ENCODE measurements at places on chromosomes 2 and 18.

DNA sequence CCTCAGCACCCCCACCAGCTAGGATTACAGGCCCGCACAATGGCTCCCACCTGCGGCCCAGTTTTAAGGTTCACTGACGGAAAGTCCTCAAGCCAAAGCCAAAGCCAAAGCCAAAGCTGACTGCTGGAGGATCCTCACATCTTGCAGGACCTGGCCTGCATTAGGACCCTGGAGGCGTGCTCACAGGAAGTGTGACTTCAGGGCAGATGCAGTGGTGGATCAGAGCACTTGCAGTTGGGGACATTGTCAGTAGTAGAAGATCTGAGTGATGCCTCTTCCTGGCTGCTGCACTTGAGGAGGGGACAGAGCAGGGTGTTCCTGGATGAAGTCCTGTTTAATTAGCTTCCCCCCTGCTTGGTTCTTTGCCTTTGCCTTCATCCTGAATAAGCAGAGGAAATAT lies 69.0 kb upstream of the ALPP start:
- no peak for DNase-seq

GRCh38 chr18:23805898-23806297 lies 116.6 kb downstream of the LAMA3 start:
- peak; percentile 54 for DNase-seq

GRCh38 chr18:41756141-41756540 lies 198.9 kb upstream of the PIK3C3 start:
- DNase-seq = no peak

GRCh38 chr2:101733257-101733993 lies 35.9 kb downstream of the MAP4K4 start:
- no peak for DNase-seq

- DNase-seq = no peak
These were observed 50.3 kb downstream of the GBX2 start for GRCh38 chr2:236117861-236118269.

GRCh38 chr2:235511187-235511661 lies 17.4 kb downstream of the AGAP1 start:
- peak; percentile 33 for DNase-seq

DNA sequence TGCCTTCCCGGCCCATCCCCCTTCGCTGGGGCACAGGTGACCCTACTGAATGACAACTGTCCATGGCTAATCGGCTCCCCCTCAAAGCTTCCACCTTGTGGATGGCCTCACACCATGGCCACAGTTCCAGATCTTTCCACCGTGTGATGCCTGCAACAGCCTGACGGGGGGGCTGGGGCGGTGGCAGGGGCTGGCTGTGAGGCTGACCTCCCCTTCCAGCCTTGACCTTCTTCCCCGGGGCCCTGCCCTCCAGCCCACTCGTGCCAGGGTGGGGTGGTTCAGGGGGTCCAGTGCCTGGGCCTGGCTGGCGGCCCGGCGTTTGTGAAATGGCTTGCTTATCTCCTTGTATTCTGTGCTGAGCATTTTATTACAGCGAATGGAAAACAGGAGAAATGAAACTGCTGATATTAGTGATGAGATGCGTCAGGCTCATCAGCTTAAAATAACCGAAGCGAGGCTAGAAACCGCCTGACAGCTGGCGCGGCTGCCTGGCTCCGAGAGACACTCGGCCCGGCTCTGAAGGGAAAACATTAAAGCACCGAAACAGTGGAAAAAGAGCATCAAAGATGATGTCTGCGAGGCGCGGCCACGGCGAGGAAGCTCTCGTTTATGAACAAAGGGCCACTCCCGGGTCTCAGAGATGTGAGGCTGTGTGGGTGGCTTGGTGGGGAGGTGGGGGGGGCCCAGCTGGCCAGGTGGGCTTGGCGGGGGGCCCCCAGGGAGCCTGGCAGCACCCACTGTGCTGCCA lies 916 bp upstream of the PDCD1 start:
- peak; percentile 74 for DNase-seq

DNA sequence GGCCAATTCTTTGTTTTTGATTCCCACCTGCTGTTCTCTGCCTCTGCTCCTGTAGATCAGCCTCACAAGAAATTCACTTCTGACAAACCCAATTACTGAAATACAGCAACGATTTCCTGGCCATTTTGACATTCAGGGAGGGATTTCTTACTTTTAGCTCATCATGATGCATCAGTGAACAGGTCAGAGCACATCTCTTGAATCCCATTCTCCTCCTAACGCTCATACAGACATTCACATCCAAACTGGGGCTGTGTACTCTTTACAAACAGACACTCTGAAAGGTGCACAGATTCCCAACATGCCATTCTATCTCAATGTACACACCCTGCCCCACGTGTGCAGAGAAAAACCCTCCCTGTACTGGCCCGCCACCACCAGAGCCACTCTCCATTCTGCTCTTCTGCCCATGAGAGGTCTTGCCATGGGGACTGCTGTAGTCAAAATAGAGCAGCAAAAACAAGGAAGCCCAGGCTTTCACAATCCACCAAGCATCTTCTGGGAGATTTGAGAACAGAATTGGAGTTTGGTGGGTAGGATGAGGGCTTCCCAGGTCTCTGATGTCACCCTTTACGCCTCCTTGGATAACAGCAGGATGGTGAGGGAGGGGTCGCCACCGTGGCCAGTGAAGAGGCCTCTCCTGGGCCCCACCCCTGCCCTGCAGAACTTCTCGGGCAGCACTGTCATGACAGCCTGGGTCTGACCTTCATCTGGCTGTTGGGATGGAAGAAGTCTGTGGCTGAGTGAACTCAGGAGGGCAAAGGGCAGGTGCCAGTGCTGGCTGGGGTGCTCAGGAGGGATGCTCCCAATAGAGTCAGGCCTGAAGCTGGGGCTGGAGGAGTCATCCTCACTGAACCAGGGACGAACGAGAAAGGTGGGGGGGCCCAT lies 41.9 kb upstream of the ZFP36L2 start:
- DNase-seq = no peak

DNA sequence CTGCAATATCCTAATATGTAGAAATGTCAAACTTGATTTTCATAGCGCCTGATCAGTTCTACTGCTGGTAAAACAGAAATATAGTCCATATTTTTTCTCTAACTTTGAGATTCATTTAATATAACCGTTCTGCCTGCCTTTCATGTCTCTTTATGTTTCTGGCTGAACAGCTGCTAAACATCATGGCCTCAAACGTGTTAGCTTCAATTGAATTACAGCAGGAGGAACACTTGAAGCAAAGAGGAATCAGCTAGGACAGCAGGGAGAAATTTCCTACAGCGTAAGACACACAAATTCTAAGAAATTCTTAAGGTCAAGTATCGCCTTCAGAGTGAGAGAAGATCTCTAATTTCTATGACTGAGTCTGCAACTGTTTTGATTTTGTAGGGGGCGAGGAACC lies 433.2 kb downstream of the FBXO15 start:
- no peak for DNase-seq

- DNase-seq = no peak
These were observed 156.4 kb downstream of the BABAM2 start for GRCh38 chr2:28046921-28047320.

GRCh38 chr2:204250692-204251091 lies 294.6 kb upstream of the PARD3B start:
- DNase-seq = no peak

- peak; percentile 75 for DNase-seq
These were observed 37.6 kb upstream of the MGAT4A start for GRCh38 chr2:98768384-98769113.

- DNase-seq = no peak
These were observed 12.1 kb downstream of the GALNT14 start for GRCh38 chr2:31125918-31126695.

GRCh38 chr18:4789506-4789905 lies 334.4 kb upstream of the DLGAP1 start:
- DNase-seq = no peak

DNA sequence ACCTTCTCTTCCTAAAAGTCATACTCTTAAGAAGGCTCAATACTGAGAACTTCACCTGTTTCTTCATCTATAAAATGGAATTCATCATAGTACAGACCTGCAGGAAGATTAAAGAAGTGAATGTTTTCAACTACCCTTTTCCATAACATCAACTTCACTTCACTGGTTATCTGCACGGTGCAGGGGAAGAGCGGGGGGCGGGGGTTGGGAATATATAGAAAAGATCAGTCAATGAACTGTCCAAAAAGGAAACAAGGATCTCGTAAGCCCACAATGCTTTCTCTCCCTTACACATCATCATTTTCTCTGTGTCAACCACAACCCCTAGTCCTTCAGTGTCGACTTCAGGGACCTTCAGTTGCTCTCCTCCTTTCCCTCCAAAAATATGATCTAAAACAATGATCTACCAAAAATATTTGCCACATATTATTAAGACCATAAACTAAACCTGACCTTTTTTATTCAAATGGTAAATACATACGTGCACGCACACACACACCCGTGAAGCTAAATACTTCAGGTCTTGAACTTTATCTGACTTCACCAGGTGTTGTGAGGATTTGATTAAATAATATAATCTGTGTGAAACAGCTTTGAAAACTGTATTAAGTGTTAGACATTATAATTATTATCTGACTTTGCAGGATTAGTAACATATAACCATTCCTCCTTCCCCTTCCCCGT lies 4.9 kb downstream of the MBOAT2 start:
- no peak for DNase-seq

GRCh38 chr2:98240786-98241398 lies 105.4 kb upstream of the CNGA3 start:
- no peak for DNase-seq

DNA sequence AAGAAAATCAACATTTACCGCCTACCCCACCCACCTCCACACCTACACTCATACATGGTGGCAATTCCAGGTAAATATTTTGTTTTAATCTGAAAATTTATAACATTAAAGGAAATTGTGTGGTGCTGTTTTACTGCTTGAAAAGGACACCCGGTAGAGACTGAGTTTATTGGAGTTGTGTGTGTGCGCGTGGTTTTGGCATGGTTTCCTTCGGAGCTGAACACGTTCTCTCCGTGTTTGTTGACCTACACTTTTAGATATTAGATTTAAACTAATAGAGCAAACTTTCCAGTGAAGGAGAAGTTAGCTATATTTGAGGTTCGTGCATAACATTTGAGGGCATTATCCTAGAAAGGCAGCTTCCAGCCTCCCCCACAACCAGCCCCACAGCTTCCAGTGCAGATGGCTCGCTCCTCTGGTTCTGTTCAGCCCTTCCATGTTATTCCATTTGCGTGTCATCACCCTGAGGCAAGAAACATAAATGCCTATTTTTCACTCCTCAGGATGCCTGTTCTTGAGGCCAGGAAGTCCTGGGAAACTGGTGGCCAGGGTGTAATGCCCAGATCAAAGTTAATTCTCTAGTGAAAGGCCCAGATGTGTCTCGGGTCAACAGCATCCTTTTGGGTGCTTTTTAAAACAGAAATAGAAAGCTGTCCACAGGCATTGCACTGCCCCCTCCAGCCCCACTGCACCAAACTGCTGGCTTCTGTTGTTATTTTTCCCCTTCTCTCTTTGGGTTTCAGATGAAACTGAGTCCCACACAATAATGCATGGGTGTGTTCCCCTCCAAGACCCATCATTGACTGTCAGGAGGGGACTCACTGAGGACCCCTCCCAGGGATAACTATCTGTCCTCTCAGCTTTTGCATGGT lies 190.2 kb downstream of the SETBP1 start:
- no peak for DNase-seq

DNA sequence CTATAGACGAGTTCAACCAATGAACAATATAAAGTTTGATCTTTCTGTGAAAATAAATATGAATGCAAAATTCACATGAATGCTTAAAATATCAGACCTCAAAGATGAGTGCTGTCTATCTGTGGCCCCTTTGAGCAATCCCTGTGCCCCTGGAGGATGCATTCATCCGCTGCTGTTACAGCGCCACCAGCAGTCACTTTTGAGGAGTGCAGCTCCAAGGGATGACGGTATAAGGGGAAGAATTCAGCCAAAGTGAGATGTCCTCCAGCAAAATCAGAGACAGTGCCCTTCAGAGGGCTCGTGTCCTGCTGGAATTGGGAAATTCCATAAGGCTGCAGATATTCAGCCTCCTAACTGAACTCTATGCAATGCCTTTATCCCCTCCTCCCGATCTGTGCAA lies 12.0 kb upstream of the CHRNA1 start:
- no peak for DNase-seq

- no peak for DNase-seq
These were observed 136.0 kb downstream of the MYO3B start for GRCh38 chr2:170313992-170314348.

- DNase-seq = no peak
These were observed 14.0 kb downstream of the ARHGAP25 start for GRCh38 chr2:68748568-68748967.

DNA sequence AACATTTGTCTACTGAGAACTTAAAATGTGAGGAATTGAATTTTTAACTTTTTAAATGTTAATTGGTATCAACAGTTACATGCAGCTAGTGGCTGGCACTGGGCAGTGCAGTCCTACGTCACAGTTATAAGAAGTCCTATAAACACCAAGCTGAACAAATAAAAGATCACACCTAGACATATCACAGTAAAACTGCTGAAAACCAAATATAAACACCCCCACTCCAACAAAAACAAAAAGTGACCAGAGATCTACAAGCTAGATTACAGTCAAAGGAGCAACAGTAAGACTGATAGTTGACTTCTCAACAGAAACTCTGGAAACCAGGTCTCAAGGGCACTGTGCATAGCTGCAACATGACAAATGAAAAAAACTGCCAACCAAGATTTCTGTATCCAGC lies 19.4 kb downstream of the TLK1 start:
- DNase-seq = peak; percentile 17

DNA sequence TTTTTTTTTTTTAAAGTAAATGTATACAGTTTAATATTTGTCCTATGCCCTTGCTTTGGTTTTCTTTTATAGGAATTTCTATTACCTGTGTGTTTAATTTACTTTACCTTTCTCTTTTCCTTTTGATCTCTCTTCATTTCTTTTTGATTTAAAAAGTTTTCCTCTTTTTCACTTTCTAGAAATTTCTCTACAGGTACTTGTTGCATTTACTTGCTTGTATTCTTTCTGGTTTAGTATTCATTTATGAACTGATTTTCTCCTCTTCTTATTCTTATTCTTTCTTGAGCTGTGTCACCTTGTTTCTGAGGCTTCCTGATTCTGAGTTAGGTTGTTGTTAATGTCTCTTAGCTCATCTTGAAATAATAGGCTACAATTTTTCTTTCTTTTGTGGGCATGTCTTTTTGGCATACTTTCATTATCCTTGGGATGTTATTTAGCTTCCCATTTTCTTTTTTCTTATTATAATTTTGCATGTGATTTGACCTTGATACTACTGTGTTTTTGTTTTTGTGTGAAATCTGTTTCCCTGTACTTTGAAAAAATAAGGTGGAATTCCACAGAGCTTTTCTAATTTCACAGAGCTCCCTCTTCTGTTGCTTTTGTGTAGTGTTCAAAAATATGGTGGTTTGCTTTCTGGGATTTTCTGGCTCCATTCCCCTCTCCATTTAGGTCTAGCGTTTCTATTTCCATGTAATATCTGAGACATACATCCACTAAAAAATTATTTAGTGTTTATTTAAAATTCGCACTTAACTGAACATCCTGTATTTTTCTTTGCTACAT lies 25.5 kb upstream of the ALMS1 start:
- peak; percentile 8 for DNase-seq

- no peak for DNase-seq
These were observed 12.6 kb downstream of the RELCH start for GRCh38 chr18:62199629-62200028.

DNA sequence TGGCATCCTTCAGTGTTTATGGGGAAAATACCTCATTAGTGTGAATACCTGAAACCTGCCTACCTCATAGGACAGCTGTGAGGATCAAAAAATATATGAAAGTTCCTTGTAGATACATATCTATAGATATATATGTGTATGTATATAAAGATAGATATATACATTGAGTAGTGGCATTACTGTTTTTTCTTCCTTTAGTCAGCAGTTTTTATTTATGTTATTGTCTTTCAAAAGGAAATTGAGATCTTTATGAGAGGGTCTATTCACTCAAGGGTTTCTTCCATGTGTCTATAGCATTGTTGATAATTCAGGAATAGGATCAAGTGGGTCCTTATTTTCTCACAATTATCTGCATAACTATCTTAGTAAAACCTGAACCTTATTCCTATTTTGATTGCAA lies 6.6 kb downstream of the RMP24 start:
- DNase-seq = no peak

Data from lung microvascular endothelial cell (primary cell).